ENCODE measurements at places on chromosomes 4 and X. TPM values are rescaled to one million over a fixed set of nuclear protein-coding genes. Genes with fewer than 3 reads are reported as not detected.

BRCC3 gene
- total RNA-seq: 42.0 TPM

IL13RA2 gene
- total RNA-seq: 0.95 TPM

PNMA3 gene
- 0.15 TPM for total RNA-seq

ARHGAP36 gene
- 0.18 TPM for total RNA-seq

TLL1 gene
- total RNA-seq: 1.9 TPM

SLC39A8 gene
- 59.2 TPM for total RNA-seq

TRIM60 gene
- not detected for total RNA-seq

EDA gene
- total RNA-seq: 2.3 TPM

MAGEA2B gene
- total RNA-seq: not detected

DCLK2 gene
- total RNA-seq: 3.0 TPM

GRCh38 chr4:166091912-166092510 is 219.0 kb downstream of the TLL1 start:
- no peak for DNase-seq

DNA sequence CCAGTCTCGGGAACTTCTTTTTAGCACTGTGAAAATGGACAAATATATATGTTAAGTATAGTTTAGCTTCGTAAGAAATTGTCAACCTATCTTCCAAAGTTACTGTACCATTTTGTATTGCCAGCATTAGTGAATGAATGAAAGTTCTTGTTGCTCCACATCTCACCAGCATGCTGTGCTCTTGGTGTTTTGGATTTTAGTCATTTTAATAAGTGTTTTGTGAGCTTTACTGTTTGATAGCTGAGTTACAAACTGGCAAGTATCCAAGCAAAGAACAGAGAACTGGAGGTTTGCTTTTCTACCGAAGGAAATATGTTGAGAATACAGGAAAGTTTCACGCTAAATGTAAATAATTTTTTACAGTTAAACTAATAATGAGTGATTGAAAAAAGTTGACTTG is 33.0 kb downstream of the SNCA start:
- DNase-seq: no peak

DNA sequence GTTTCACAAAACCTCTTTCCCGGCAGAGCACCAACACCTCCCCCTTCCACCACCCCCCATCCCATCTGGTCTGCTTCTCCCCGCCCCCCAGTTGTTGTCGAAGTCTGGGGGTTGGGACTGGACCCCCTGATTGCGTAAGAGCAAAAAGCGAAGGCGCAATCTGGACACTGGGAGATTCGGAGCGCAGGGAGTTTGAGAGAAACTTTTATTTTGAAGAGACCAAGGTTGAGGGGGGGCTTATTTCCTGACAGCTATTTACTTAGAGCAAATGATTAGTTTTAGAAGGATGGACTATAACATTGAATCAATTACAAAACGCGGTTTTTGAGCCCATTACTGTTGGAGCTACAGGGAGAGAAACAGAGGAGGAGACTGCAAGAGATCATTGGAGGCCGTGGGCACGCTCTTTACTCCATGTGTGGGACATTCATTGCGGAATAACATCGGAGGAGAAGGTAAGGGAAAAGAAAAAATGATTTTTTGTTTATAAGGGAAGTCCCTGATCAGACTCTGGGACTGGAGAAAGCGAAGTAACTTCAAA is at the start of gene PDGFRA:
Gene PDGFRA (plus strand): TSS at position 333 of the 541 bp plus-strand sequence. CDS start 29,476 bp downstream, outside the sequence.
- peak; percentile 29 for DNase-seq

DNA sequence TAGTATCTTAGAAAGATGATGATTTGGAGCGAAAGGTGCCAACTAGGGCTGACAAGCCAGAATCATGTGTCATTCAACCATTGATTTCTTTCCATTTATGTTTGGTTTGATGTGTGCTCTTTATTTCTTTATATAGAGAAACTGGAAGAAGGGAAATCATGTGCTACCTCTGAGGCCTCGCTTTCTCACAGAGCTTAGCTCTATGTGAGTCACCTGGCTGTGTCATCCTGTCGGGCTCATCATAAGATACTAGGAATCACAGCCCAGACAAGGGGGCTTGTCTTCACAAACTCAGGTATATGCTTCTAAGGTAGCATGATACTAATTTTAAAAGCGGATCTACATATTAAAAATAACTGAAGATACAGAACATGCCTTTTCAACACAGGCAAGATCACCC is 81.7 kb upstream of the GPM6B start:
- no peak for DNase-seq

DNA sequence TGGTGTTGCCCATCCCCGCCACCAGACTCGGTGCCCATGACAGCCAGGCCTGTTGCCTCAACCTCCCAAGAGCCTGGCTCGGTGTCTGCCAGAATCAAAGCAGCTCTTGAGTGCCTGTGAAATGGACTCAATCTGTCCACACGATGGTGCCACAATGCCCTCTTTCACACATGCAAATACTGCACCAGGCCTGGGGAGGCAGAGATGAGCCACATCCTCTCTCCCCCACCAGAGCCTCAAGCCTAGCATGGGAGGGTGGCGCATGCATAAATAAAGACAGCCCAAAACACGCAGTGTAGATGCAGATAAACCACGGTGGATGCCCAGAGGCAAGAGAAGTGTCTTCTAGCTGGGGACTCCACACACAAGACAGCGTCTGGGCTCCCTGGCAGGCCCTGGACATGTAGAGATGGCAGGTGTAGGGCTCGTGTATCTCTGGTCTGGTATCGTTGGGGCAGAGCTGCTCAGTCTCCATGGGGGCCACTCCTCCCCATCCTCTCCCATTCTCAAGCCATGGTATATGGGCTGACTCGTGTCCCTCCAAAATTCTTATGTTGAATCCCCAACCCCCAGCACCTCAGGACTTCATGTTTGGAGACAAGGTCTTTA is 65.6 kb downstream of the JAKMIP1 start:
- DNase-seq: no peak

DNA sequence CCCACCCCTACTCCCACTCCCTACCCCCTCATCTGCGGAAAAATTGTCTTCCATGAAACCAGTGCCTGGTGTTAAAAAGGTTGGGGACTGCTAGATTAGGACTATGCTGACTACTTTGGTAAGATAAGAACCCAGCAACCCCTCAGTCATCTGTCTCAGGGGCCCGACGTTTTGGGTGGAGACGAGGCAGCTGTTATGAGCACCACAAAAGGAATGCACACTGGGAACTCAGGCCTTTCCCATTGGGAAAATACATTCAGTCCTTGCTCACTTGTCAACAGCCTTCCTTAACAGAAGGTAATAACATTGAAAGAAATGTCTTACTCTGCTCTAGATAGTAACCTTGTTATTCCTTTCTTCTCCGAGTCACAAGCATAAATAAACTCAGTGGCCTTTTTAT is 310.8 kb downstream of the AFF2 start:
- no peak for DNase-seq

DNA sequence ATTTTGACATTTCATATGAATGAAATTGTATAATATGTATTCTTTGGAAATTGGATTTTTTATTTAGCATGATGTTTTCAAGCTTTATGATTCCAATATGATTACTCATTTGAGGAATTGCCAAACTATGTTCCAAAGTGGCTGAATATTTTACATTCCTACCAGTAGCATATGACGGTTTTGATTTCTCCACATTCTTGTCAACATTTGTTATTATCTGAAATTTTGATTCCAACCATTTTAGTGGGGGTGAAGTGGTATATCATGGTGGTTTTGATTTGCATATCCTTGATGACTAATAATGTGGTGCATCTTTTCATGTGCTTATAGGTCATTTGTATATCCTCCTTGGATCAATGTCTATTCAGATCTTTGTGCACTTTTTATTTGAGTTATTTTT is 2.6 kb upstream of the BEX1 start:
- DNase-seq: no peak

- no peak for DNase-seq
Measured at GRCh38 chrX:10612215-10612614, 8.2 kb downstream of the MID1 start.

DNA sequence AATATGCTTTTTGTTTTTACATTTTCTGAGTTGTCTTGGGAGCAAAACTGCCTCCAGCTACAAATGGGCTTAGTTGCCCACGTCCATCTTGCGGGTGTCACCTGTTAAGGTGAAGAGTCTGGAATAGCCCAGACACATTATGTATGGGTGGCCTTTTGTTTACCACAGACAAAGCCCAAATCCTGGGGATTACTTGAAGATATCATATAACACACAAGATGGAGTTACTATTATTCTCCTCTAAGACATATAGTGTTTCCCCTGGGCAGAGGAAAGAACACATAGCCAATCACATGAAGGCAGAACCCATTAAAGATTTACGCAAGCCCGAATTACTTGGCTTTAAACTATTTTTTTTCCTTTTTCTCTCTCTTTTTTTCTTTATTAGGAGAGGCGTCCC is 625.6 kb upstream of the FAM241A start:
- DNase-seq: no peak

DNA sequence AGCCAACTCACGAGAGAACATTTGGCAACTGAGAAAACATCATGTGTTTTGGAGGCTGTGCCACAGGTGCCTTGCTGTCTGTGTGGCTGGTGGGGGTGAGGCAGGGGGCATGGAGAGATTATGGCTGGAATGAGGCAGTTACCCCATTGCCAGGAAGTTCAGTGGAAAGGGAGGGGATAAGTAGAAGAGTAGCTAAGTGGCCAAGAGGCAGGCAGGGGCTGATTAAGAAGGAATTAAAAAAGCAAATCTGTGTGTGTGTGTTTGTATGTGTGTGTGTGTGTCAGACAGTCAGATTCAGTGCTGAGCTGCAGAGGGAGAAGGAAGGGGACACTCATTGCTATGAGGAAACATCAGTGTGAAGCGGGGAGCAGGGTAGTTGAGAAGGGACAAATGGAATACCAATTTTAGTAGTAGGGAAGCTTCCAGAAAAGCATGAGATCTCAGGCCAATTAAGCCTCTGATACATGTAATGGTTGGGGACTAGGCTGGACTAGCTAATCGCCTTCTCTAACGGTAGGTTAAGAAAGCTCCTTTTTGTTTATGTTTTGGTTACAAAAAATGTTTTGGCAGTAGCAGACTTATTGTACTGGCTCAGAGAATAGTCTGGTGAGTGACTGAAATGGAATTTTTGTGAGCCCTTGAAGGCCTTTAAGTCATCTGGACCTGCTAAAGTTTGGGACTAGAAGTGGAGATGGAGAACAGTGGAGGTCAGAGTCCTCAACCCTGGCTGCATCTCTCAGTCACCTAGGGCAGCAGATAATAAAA is 18.5 kb downstream of the TMEM164 start:
- no peak for DNase-seq

- DNase-seq: no peak
Measured at GRCh38 chrX:23511793-23512192, 155.5 kb upstream of the PRDX4 start.

DNA sequence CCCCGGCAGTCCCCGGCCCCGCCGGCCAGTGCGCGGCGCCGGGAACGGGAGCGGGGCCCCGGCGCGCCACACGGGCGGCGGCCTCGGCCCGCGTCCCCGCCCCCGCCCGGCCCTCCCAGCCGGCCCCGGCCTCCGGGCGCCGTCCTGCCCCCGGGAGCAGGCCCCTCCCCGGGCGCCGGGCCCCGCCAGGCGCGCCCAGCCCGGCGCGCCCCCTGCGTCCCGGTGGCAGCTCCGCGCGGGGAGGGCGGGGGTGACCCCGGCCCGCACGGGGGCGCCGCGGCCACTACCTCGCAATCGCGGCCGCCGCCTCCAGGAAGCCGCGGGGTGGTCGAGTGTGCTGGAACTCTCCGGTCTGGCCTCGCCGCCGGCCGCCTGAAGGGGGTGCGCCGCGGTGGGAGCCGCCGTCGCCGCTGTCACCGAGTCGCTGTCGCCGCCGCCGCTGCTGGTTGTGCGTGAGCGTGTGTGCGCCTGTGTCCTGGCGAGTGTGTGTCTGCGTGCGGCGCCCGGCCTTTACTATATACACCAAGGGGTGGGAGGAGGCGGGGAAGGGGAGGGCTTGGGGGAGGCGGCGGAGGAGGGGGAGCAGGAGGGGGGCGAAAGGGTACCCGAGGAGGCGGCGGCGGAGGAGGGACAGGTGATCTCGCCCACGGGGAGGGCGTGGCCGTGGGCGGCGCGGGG is at the start of gene RAI2:
Gene RAI2 (minus strand): TSS at position 488 of the 678 bp plus-strand sequence. CDS start 59,288 bp downstream, outside the sequence.
- DNase-seq: no peak

DNA sequence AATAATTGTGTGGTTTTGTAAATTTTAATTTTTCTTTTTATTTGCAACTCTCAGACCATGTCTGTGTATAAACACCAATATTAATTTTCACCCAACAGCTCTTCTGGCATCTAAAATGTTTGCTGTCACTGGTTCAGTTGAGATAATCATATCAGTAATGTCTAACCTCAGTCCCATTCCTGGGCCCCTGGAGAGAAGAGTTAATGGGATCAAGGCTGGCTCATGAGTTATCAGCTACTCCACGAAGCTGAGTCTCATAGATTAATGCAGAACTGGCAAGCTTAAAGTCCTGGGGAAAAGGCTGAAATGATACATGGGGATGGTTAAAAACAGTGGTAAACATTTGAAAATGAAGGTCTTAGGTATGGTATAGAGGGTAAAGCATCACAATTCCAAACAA is 28.4 kb upstream of the TSPAN5 start:
- DNase-seq: no peak

GRCh38 chr4:158714937-158715336 is 8.3 kb downstream of the PPID start:
- no peak for DNase-seq

DNA sequence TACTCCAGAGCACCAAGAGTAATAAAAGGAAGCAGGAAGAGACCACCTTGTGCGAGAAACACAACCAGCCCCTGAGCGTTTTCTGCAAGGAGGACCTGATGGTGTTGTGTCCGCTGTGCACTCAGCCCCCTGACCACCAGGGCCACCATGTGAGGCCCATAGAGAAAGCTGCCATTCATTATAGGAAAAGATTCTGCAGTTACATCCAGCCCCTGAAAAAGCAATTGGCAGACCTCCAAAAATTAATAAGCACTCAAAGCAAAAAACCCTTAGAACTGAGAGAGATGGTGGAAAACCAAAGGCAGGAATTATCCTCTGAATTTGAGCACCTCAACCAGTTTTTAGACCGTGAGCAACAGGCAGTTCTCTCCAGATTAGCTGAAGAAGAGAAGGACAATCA is 5.7 kb downstream of the TRIM75 start:
- DNase-seq: no peak

DNA sequence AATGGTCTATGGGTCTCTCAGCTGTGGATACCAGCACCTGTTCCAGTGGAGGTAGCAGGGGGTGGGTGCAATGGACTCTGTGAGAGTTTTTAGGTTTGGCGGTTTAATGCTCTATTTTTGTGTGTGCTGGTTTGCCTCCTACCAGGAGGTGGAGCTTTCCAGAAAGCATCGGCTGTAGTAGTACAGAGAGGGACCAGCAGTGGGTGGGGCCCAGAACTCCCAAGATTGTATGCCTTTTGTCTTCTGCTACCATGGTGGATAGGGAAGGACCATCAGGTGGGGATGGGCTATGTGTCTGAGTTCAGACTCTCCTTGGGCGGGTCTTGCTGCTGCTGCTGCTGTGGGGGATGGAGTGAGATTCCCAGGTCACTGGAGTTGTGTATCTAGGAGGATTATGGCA is 557.2 kb upstream of the GRID2 start:
- DNase-seq: no peak

DNA sequence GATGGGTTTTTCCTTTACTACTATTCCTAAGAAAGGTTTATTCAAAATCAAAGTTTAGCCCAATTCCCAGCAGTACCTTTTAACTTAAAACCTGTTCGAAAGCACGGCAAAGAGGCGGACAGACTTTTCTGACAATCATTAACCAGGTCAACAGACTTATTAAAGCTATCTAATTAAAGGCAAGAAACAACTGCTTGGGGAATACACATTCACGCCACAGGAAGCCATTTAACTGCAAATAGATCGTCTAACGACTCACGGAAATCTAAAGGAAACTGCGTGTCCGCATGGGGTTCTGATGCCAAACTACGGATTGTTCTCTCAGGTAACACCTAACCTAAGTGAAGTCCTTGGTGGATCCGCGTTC is 663 bp upstream of the USP53 start:
- DNase-seq: no peak

GRCh38 chr4:123469696-123470095 is 73.1 kb downstream of the SPRY1 start:
- DNase-seq: no peak

- no peak for DNase-seq
Measured at GRCh38 chr4:153566631-153567150, 100.5 kb downstream of the TMEM131L start.

Measured in left colon (tissue), 2 donors.